Fibroblast of skin of right biceps (primary cell): ENCODE measurements at places on chromosomes 12 and 14.

DNA sequence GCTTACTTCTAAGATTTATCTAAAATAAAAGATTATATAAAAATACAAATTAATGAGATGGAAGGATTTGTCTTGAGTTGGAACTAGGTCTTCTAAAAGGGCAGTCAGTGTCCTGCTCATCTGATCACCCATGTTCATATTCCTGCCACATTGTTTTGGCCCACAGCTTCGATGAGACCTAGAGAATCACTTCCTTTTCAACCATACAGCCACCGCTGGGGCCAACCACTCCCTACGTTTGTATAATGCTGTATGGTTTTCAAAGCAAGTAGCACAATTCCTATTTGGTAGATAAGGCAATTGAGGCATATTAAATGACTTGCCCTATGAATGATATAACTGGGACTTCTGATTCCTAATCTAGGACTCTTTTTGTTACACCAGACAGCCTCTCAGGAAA is 249.4 kb downstream of the ZFP36L1 start:
- DNase-seq = no peak

DNA sequence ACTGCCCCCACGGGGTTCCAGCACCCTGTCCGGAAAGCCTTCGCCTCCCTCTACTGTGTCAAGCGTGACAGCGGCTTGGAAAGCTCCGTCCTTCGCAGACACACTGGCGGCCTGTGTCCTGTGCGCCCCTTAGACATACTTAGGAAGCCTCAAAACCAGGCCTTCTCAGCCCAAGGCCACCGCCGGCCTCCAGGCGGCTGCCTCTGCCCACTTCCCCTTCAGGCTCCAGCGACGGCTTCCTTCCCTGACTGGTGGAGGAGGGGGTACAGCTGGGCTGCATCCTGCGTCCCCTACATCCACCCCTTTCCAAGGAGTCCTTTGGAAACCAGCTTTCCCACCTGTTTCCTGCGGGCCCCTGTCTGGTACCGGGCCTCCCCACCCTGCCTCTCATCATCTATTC is 2.5 kb upstream of the CACNA2D4 start:
- DNase-seq = no peak

- DNase-seq = no peak
Measured at GRCh38 chr12:108173160-108173559, 44.1 kb downstream of the WSCD2 start.

GRCh38 chr12:116539361-116539771 is 19.8 kb upstream of the MAP1LC3B2 start:
- peak; percentile 51 for DNase-seq

GRCh38 chr12:80352474-80352873 is 91.6 kb upstream of the PTPRQ start:
- peak; percentile 41 for DNase-seq

GRCh38 chr12:105928436-105928835 is 210.3 kb downstream of the NUAK1 start:
- no peak for DNase-seq

- DNase-seq = no peak
Measured at GRCh38 chr12:12683725-12684124, 12.3 kb downstream of the GPR19 start.

GRCh38 chr14:99327458-99328250 is 55.7 kb upstream of the BCL11B start:
- DNase-seq = peak; percentile 41

DNA sequence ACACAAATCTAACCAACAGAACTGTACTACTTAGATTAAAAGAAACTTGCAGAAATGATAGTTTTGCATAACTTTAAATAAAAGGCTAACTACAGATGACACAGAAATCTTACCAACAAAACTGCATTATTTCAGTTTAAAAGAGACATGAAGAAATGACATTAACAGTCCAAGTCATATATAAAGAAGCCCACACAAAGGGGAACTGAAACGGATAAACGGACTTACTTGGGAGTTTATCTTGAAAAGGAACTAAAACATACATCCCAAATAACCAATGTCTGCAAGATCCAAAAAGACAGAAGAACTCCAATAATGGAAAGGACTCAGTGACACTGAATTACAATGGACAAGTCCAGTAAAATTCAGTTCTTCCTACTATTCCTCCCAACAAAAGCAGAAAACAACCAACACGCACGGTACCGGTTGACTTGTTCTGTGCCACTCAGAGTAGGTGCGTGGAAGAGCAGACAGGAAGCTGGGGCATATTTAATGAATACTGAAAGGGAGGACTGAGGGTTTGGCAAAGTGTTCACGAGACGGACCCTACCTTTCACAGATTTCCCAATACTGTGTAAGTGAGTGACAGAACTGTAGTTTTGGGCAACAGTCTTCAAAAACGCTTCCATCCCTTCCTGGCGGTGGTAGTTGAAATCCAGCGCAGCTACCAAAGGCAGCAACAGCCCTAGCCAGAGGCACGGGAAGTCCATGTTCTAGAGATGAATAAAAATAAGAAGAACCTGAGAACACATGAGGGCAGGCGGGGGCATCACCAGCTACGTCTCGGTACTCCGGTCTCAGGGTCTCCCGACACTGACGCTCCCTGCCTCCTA is 627 bp downstream of the CPM start:
- peak; percentile 4 for DNase-seq

DNA sequence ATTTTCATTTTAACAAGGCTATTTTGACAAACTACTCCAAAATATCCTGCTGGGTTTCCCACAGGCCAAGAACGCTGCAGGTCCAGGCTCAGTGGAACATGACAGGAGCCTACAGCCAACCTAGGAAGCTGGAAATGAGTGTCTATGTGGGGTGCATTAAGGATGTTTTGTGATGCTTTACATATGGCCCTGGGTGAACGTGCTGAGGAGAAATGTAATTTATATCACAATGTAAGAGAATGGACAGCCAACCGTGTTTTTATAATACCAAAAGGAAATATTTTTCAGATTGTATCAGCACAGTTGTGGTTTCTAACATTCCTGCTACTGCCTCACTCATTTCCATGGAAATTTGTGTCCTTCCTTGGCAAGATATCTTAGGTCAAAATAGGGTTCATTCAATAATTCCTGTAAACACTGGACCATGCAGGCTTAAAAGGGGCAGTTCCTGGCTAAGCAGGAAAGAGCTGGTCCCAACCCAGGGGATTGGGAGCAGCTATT is 51.5 kb downstream of the ST8SIA1 start:
- peak; percentile 94 for DNase-seq

GRCh38 chr12:49336645-49337584 is at the start of gene C1QL4:
Gene C1QL4, minus strand, starts transcription at chr12:49337188. Its CDS starts 711 bp downstream, at chr12:49336477.
- peak; percentile 69 for DNase-seq

DNA sequence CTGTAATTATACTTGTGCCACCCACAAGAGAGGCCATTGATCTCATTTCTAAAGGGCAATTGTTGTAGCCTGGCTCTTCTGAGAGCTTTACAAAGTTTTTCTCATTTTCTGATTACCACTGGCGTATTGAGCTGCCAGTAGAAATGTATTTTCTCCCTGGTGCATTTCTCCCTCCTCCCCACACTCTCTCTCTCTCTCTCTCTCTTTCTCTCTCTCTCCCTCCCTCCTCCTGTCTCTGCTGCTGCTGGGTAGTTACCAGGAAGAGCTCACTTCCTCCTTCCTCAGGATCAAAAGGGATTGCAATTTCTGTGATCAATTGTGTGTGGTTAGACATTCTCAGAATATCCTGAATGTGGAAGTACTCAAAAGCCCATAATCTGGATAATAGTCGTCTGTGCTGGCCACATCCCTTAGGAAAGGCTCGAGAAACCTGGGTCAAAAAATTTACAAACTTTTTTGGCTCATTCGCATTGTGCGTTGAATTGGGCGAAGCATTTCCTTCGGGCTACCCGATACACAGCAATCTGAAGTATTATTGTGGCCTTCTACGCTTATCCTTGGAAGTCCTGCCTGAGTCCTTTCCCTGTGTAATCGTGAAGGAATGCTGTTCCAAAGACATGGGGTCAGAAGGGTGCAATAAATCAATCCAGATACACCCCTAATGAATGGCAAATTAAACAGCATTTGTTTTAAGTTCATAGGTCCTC is 254.8 kb downstream of the MSRB3 start:
- peak; percentile 85 for DNase-seq

DNA sequence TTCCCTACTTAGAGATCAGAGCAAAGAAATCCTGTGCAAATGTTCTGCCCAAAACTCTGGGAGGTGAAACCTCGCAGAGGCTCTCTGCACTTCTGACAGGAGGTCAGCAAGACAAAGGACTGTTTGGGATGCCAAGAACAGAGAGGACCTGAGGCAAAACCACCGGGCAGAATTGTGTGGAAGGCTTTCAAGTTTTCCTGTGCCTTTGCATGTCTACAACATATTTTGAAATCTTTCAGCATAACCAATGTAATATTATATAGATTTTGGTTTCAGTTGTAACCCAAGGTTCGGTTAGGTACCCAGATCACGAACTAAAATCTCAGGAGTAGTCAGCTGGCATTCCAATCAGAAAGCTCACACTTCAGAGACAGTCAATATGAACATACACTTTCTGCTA is 99.4 kb upstream of the PLEKHA5 start:
- no peak for DNase-seq

- no peak for DNase-seq
Measured at GRCh38 chr14:93643127-93643526, 145.2 kb downstream of the PRIMA1 start.

- DNase-seq = no peak
Measured at GRCh38 chr14:38727731-38728130, 375.3 kb downstream of the SEC23A start.

DNA sequence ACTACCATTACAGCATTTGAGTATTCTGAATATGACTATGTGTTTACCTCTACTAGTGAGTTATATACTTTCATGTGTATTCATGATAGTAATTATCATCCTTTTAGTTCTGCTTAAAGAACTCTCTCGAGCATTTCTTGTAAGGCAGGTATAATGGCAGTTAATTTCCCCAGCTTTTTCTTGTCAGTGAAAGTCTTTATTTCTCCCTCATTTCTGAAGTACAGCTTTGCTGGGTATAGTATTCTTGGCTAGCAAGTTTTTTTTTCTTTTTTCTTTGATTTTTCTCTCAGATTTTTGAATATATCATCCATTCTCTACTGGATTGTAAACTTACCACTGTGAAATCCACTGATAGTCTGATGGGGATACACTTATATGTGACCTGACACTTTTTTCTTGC is 165.9 kb upstream of the ARHGAP5 start:
- no peak for DNase-seq

DNA sequence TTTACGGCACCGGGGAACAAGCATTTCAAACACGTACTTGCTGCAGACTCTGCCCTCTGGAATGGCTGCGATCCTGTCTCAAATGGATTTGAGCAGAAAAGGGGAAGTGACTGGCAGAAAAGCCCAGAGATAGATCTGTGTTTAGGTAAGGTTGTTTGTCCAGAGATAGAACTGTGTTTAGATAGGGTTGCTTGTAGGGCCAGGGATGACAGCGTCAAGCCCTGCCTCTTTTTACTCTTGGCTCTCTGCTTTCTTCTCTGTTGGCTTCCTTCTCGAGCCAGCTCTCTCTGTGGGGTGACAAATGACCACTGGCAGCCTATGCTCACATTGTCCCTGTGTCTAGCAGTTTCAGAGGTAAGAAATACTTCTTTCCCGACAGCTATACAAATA is 11.4 kb downstream of the DGLUCY start:
- DNase-seq = no peak
